CD4-positive, alpha-beta T cell treated with Interleukin-2 at 100 ng/mL for 4 hours (primary cell): ENCODE measurements at places on chromosomes 16 and 17.

DNA sequence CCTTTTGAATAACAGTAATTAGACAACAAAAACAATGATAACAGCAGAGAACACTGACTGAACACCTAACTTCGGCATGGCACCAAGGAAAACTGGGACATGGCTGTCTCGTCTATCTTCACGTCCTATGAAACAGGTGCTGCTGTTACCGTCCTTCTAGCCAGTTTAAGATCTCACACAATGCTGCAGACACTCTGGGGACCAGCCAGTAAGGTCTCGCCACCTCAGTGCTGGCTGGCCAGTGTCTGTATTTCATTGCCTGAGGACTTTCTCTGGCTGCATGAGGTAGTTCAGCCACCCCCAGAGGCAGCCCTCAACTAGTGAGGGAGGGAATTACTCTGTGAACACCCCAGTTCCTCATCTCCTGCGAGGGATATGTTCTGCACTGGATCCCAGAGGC lies 57.6 kb downstream of the AMFR start:
- DNase-seq, result no peak

GRCh38 chr17:49255125-49255524 lies 24.5 kb upstream of the PHOSPHO1 start:
- DNase-seq, result no peak

DNA sequence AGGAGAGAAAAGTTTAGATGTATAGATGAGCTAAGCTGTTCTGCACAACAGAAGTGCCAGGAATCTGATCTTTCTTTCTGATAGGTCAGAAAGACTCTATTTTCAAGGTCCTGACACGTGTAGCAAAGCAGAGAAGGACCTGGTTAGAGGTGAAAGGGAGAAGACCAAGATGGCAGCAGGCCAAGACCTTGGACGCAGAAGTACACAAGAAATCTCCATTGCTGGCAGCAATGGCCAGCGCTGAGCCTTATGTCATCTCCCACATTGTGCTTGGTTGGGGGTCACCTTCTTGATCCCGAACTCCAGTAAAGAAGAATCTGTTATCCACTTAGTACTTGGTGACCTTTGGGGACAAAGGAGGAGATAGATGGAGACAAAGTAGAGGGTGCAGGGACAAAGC lies 41.8 kb upstream of the AKAP1 start:
- no peak for DNase-seq

- no peak for DNase-seq
These were observed 2.4 kb downstream of the SLC52A1 start for GRCh38 chr17:5032865-5033264.

DNA sequence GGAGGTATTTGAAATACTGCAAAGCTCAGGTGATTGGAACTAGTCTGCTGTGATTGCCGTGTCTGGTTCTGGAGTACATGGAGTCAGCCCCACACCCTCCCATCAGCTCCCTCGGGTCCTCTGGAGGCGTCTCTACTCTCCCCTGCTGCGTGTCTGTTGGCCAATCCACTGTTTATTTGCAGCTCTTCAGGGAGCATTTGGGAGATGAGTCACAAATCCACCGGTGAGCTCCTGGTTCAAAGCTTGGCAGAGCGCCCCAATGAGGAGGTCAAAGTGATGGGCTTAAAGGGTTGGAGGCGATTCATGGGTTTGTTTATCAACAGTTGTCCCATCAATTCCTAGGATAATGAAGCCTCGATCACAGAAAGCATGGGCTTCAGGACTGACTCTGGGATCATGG lies 14.6 kb downstream of the CALB2 start:
- DNase-seq, result no peak

GRCh38 chr17:75151930-75152329 lies 2.4 kb downstream of the JPT1 start:
- no peak for DNase-seq

DNA sequence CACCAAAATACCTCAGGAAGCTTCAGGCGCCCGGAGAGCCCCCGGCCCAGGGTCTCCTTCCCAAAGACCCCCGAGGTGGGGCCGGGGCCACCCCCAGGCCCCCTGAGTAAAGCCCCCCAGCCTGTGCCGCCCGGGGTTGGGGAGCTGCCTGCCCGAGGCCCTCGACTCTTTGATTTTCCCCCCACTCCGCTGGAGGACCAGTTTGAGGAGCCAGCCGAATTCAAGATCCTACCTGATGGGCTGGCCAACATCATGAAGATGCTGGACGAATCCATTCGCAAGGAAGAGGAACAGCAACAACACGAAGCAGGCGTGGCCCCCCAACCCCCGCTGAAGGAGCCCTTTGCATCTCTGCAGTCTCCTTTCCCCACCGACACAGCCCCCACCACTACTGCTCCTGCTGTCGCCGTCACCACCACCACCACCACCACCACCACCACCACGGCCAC lies 6.7 kb upstream of the TMEM88 start:
- no peak for DNase-seq

DNA sequence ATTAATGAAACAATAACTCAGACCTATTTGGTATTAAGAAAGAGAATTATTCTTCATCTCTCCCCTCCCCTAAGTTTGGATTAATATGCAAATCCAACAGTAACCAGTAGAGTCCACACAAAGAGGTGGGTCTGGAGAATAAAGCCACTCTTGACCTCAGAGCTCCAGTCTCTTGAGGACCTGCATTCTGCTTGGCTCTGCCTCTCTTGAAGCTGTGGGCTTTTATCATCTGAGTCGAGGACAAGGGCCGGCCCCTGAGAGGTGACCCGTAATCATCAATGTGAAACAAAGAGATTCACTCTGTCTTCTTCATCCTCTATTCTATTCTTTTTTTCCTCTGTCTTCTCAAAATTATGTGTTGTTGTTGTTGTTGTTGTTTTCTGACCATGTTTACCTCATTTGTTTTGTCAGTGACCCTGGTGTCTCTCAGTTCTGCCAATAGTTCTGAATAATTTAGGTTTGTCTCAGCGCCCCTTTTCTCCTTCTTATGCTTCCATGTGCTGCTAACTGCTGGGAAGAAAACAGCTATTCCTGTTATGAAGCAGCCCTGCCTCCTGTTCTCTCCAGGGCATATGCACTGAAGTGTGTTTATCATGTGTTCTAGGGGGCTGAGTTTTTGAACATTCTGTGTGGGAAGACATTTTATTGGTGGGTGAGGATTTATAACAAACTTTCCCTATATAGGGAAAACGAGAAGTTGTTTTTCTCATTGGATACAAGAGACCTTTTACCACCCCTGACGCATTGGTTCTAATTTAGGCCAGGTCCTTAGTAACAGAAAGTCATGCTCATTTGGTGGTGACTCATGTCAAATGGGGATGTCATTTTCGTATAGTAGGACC lies 135.8 kb downstream of the TRIM37 start:
- no peak for DNase-seq

- no peak for DNase-seq
These were observed 8.6 kb downstream of the ZNF750 start for GRCh38 chr17:82831041-82831817.

DNA sequence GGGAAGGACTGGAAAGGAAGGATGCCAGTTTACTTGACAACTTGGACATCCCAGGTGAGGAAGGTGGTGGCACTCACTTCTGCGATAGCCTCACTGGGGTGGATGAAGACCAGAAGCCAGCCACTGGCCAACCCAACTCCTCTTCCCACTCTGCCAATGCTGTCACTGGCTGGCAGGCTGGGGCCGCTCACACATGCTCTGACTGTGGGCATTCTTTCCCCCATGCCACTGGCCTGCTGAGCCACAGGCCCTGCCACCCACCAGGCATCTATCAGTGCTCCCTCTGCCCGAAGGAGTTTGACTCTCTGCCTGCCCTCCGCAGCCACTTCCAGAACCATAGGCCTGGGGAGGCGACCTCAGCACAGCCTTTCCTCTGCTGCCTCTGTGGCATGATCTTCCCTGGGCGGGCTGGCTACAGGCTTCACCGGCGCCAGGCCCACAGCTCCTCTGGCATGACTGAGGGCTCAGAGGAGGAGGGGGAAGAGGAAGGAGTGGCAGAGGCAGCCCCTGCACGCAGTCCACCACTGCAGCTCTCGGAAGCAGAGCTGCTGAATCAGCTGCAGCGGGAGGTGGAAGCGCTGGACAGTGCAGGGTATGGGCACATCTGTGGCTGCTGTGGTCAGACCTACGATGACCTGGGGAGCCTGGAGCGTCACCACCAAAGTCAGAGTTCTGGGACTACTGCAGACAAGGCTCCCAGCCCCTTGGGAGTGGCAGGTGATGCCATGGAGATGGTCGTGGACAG lies 4.5 kb downstream of the ZNF646 start:
- DNase-seq, result no peak

DNA sequence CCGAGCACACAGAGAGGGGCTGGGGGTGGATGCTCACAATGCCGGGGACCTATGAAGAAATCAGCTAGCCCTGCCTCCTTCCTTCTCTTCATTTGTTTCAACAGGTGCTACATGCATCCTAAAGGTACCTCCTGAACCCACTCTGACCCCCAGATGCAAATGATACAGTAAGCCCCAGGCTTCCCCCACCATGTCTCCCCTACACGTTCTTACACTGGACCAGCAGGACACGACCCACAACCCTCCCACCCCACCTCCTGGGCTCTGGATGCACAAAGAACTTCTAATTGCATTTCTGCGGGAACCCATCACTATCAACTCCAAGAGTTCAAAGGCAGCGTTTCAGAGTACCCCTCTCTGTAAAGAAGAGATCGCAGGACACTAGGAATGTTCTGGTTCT lies 2.1 kb downstream of the XYLT1 start:
- DNase-seq, result no peak

GRCh38 chr16:968620-969019 lies 2.2 kb downstream of the LMF1 start:
- DNase-seq, result no peak

GRCh38 chr16:89549007-89549700 lies 11.3 kb upstream of the RPL13 start:
- peak; percentile 10 for DNase-seq

DNA sequence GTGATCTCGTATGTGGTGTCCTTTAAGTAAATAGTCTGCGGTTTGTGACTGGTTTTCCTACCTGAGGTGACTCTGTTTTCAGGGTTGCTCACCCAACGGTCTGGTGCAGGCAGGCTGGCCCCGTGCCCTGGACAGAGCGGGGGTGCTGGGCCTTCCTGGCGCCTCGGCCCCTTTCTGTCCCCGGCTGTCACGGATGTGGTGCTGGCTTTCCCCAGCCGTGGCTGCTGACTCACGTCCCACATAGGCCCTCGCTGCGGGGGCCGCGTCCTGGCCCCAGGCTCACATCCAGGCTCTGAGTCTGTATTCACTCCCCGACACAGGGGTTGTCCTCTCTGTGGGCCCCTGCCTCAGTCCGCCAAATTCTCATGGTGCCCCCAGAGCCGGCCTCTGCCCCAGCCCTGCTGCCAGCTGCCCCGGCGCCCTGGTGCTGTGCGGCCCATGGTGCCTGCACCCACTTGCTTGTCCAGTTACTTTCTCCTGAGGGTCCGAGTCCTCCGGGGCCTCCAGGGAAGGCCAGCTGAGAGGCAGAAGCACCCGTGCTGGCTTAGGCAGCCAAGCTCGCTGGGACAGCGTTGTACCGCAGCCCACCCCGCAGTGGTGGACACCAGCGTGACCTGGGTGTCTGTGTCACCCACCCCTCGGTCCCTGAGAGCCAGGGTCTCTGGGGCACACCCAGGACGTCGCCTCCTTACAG lies 5.9 kb downstream of the CHMP6 start:
- DNase-seq, result no peak

- DNase-seq, result no peak
These were observed 14.3 kb downstream of the ZP2 start for GRCh38 chr16:21197112-21197511.
